ENCODE measurements at places on chromosomes 11 and 22.

DNA sequence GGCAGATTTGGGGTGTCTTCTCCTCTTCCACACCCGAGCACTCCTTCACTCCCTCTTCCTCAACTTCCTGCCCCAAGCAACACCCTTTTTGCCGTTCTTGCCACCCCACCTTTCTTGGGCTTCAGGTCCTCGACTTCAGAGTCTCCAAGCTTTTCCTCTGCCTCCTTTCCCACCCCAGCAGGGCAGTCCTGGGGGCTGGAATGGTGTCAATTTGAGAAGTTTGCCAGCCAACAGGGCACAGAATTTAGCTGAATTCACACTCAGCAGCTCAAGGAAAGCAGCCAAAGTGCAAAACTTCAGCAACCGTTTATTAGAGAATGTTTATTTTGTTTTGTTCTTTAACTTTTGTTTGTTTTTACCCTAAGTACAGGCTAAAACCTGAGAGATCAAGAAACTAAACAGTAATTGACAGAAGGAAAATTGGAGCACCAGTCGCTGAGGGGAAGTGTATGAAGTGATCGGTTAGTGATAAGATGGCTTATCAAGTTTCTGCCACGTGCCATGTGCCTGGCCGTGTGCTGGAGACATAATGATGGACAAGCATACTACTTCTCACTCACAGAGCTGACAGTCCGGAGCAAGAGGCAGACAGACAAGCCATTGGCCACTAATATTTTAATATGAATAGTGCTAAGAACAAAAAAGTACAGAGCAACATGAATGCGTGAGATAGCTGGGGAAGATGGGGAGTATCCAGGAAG lies 44.4 kb downstream of the AHNAK start:
- DNase-seq, result no peak

DNA sequence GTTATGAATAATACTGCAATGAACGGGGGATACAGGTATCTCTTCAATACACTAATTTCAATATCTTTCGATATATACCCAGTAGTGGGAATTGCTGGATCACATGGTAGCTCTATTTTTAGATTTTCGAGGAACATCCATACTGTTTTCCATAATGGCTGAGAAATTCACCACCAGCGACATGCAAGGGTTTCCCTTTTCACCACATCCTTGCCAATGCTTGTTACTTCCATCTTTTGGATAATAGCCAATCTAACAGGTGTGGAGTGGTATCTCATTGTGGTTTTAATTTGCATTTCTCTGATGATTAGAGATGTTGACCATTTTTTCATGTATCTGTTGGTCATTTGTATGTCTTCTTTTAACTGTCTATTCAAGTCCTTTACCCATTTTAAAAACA lies 5.9 kb downstream of the IL10RA start:
- DNase-seq, result no peak

GRCh38 chr11:78370406-78371172 lies 47.0 kb downstream of the GAB2 start:
- DNase-seq, result no peak

- DNase-seq, result no peak
Observed at GRCh38 chr11:74195828-74196227, 24.7 kb downstream of the PPME1 start.

DNA sequence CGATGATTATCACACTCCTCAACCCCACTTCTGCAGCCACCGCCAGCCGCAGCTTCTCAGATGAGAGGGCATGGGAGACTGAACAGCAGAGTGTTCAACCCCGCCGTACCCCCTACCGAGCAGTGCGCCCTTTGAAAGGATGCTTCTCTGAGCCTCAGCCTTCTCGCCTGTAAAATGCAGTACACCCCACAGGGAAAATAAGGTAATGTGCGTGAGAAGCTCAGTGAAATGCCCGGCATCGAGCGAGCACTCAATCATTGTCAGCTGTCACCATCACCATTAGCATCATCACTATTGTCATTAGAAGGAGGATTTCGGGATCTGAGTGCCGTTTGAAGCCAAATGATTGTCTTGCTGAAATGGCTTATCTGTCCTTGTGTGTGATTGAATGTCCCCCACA lies 13.6 kb downstream of the TRIM29 start:
- no peak for DNase-seq

DNA sequence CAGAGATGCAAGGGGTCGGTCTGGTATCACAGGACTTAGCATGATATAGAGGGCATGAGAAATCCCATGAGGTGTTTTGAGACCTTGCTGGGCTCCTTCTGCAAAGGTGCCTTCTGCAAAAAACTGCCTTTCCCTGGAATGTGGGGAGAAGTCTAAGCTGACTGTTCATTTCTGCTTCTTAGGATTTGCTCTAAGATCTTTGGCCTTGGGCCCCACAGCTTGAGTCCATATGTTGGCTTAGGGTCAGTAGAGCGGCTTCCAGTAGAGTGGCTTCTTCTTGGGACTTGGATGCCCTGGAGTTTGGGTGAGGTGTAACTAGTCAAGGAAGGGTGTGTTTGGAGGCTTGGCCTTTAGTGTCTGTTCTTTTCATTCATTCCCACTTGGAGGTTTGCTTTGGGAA lies 37.0 kb downstream of the AMPD3 start:
- no peak for DNase-seq

- DNase-seq, result no peak
Observed at GRCh38 chr22:35394011-35394312, 6.0 kb upstream of the MCM5 start.

GRCh38 chr11:70883973-70884623 lies 368.3 kb downstream of the SHANK2 start:
- DNase-seq, result no peak

- DNase-seq, result no peak
Observed at GRCh38 chr22:25627271-25627852, 62.9 kb downstream of the GRK3 start.

DNA sequence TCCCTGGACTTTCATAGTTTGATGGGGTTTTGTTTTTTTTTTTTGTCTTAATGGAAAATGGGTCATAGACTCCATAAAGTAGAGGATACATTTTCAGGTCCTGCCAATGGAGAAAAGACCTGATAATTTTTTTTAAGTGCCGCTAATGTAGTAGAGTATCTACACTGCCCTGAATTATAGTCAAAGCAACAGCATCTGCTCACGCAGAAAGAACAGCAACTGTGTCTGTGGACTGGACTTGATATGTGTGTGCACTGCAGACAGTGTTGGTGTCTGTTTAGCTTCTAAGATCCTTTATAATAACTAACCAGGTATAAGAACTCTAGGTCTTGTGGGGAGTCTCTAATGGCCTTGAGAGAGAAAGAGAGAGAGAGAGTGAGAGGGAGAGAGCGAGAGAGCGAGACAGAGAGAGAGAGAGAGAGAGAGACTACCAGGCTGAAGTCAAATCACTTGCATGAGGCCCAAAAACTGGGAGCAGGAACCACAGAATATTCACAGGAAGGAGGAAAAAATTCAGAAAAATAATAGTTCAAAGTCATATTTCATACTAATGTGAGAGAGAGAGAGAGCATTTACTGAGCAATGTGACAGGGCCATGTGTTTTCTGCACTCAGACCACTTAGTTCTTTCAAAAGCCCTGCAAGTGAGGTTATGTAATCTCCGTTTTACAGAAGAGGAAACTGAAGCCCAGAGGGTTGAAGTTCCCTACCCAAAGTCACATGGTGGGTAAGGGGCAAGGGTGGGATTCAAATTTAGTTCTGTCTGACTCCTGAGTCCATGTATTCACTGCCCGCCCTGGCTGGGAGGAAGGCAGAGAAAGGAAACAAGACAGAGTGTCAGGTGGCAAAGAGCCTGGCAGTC lies 8.6 kb upstream of the MIAT start:
- no peak for DNase-seq

- DNase-seq, result no peak
Observed at GRCh38 chr11:96228910-96229309, 114.1 kb downstream of the MAML2 start.

- DNase-seq, result no peak
Observed at GRCh38 chr11:67073908-67074307, 17.3 kb downstream of the RHOD start.

GRCh38 chr11:125404811-125405790 lies 91.0 kb downstream of the FEZ1 start:
- peak; percentile 66 for DNase-seq

GRCh38 chr11:60891103-60891741 lies 15.2 kb downstream of the PRPF19 start:
- no peak for DNase-seq

DNA sequence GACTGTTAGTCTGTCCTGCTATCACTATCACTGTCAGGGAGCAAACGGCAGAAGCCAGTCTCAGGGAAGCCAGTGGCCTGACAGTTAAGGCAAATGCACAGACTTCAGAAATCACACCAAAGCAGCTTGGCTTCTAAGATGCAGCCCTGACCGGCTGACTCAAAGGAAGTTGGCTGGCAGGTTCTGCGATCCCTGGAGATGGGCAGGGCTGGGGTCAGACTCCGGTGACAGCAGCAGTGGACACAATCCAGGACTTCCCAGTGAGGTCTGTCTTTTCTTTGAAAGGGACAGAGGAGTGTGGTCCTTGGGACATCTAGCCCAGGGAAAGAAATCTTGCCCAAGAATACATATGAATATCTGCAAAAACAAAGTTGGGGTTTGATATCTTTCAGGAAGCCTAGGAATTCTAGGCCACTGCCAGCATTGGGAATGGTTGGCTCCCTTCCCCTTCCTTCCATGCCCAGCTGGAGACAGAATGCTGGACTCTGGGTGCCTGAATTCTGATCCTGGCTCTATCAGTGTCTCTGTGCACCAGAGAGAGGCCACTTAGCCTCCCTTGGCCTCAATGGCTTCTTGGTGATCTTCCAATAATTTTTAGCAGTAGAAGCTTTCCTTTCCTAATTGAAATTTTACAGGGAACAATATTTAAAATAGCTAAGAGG lies 108.9 kb downstream of the KIRREL3 start:
- no peak for DNase-seq

DNA sequence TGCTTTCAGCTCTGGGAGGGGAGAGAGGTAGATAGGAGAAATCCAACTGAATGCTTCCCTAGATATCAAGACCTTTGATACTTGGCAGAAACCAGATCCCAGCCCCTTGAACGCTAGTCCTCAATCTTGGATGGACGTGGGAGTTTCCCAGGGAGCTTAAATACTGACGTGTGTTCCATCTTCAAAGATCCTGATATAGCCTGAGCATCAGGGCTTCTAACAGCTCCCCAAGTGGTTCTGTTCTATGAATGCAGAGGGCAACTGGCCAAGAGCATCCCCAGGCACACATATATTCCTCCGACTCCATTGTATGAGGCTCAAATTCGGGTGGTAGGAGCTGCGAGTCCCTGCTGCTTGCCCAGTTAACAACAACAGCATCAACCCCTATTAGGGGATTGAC lies 8.7 kb upstream of the ACCS start:
- DNase-seq, result no peak

DNA sequence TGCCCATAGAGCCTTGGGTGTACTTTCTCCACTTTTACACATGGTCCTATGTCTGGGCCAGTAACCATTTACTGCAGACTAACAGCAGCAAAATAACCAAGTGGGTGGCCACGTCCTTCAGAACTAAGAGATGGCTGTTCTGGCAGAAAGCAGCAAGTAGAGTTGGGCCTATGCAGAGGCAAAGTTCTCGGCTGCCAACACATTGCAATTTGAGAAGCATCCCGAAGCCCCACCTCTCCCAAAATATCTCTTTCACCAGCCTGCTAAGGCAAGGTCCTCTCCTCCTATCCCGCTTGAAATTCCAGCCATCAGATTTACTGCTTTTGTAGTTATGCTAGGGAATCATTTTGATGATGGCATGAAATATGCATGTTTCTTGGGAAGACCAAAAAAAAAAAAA lies 118.5 kb upstream of the APOA1 start:
- no peak for DNase-seq

DNA sequence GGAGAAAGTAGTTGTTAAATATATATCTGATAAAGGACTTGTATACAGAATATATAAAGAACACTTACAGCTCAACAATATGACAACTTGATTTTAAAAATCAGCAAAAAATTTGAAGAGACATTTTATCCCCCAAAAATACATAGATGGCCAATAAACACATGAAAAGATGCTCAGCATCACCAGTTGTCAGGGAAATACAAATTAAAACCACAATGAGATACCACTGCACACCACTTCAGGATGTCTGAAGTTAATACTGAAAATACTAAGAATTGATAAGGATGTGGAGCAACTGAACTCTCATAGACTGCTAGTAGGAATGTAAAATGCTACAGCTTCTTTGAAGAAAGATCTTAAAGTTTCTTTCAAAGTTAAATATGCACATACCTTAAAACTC lies 49.2 kb downstream of the KREMEN1 start:
- DNase-seq, result no peak

DNA sequence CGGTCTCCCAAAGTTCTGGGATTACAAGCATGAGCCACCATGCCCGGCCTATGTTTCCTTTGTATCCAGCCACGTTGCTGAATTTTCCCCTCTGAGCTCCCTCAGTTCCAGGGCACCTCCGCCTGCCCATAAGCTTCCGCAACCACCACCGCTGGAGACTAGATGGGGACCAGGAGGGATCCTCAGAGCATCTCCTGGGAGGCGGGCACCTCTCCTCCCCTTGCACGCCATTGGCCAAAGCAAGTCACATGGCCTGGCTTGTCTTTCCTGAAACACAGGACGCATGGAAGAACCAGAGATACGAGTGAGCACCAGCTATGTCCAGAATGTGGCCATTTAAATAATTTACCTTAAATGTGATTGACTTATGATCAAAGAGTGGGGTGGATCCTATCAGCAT lies 388.3 kb downstream of the BRD1 start:
- no peak for DNase-seq

GRCh38 chr11:102813484-102813883 lies 15.5 kb upstream of the MMP1 start:
- no peak for DNase-seq

GRCh38 chr11:72012897-72013721 lies 14.4 kb downstream of the IL18BP start:
- DNase-seq, result no peak

- DNase-seq, result no peak
Observed at GRCh38 chr11:44286911-44287310, 23.0 kb downstream of the ALX4 start.

DNA sequence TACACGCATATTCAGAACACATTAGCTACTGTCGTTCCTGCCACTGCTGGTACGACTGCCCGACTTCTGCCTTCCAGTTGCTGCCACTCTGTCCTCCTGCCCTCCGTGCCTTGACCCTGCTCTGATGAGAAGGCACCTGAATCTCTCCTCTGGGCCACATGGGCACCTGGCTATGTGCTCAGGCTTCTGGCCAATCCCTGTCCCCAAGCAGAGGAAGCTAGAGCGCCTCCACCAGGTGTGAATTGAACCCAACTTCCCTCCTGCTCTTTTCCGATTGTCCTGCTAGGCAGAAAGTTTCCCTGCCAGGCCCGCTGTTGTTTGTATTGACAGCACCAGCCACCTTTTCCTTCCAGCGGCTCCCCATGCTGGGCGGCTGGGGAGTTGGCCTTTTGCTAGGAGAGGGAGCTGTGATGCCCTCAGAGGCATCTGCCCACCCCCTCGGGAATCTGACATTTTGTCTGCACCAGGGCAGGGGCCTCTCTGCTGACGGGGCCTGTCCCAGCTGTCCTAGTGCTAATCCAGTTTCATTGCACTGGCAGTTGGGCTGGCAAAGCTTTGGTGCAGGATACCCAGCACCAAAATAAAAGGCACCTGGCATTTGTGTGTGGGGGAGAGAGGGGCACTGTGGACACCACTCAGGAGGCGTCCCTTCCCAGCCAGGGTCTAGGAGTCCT lies 118.0 kb downstream of the GRIK4 start:
- no peak for DNase-seq

Measured in stimulated activated CD4-positive, alpha-beta T cell treated with anti-CD3 and anti-CD28 coated beads, Interleukin-1b, Interleukin-23, amount 100 ng/mL, for 48 hours (primary cell).